Naive thymus-derived CD4-positive, alpha-beta T cell (primary cell): ENCODE measurements at places on chromosomes 16 and 17. TPM values are rescaled to one million over a fixed set of nuclear protein-coding genes. Genes with fewer than 3 reads are reported as not detected.

SAP30BP gene
- 92.3 and 97.6 TPM in 2 replicates for total RNA-seq

TAC4 gene
- not detected for total RNA-seq

SMPD3 gene
- total RNA-seq, result 5.5 TPM

C17orf50 gene
- total RNA-seq, result not detected

EXOC7 gene
- 112 TPM for total RNA-seq

TEX14 gene
- total RNA-seq, result 2.4 TPM

UTS2R gene
- total RNA-seq, result not detected

KRTAP4-5 gene
- total RNA-seq, result not detected

OR3A2 gene
- total RNA-seq, result 1.5 TPM

GRAPL gene
- 25.1 TPM for total RNA-seq

SRCIN1 gene
- total RNA-seq, result 0.15 TPM

OR2C1 gene
- 0.50 TPM for total RNA-seq

NUBP2 gene
- total RNA-seq, result 57.4 TPM
